ENCODE measurements at places on chromosomes 3 and 15.

DNA sequence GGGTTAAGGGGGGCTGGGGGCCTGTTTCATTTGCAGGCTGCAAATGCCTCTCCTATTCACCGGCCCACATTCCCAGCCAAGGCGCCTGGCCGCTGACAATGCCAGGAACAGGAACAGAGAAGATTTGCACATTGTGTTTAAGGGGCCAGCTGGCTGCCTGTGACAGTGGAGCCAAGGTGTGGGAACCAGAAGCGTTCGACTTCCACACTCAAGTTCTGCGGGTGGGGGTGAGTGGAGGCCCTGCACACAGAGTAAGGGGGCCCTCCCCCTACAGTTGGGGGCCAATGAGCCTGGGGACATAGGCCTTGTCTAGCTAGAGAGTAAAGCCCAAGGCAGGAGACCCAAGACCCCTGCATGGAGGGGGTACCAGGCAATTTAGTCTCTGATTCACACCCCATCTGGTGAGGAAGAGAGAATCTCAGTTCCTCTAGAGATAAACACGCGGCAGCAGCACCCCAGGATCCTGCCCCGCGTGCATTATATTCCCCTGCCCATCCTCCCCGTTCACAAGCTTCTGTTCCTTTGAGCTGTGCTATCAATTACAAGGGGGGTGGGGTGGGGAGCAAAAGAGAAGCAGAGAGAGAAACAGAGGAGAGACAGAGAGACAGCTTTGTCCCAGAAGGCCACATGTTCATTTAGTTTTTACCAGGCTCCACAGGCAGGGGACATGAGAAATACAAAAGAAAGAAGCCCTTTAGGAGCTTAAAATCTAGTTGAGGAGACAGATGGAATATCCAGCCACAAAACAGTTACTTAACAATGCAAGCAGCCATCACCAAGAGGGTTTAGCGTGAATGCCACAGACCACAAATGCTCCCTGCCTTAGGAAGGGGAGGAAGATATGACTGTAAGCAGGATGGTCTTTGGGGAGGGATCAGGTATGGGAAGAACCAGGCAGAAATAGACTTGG lies 9.2 kb downstream of the IGDCC3 start:
- DNase-seq: peak; percentile 67

DNA sequence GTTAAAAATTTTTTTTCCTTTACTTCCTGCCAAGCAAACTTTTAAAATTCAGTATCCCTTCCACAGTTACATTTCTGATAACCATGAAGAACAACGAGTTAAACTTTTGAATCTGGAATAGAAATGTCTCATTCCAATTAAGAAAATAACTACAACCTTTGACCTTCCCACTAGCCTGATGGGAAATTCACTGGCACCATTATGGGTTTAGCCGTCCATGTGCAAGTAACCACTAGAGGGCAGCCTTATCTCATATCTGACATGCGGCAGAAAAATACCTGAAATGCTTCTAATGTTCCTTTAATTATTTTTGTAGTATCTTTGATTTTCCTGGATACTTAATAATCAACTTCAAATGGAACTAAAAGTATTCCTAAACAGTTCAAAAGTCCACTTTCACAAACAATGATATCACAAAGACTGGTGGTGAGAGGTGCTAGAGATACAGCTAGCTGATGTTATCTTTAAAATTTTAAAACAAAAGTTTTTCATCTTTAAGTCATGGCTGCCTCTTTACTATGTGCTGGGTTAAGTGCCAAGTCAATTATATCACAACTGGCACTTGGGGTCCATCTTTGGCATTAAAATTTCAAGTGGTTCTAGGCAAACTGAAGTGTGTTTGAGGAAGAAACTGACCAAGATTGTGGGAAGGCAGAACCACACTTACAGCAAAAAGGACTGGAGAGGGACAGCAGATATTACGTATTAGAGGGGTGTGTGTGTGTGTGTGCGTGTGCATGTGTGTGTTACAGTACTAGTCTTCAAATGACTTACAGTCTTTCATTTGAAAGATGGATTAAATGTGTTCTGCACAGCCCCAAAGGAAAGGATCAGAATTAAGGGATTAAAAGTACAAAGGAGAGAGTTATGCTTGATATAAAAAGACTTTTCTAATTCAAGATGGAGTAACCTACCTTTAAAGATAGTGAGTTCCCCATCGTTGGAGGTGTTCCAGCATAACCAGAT lies 107.1 kb upstream of the ICE2 start:
- DNase-seq: peak; percentile 85

GRCh38 chr3:113952921-113953320 lies 5.1 kb downstream of the ZDHHC23 start:
- no peak for DNase-seq

DNA sequence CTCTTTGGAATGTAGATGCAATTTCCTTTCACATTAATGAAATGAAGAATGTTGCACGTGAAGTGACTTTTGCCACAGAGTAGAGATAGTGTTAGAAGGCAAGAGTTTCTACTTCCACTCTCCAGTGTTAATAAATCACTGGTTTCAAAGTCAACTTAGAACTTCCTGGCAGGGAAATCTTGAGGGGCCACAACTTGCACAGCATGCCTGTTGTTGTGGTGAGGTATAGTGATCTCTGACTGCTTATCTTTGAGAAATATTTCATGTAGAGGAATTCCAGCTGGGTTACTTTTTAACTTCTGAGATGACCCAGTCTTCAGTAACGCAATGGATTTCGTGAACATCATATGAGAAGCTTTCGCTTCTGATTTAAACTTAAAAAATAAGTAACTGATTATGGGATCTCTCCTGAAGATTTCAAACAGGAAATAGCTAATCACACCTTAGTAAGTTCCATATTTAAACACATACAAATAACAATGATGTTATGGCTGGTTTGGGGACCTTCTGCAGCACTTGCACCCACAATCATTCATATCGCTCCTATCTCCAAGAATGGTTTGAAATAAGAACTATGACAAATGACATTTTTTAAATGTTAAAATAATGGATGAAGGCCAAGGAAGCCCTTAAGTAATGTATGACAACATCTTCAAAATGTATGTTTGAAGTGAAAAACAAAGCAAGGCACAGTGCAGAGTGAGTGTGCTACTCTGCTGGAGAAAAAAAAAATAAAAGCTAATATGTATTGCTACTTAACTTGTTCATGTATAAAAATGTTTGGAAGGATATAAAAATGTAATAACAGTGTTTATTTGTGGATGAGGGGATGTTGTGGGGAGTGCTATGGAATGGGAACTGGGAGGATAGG lies 726.5 kb upstream of the NECTIN3 start:
- no peak for DNase-seq

DNA sequence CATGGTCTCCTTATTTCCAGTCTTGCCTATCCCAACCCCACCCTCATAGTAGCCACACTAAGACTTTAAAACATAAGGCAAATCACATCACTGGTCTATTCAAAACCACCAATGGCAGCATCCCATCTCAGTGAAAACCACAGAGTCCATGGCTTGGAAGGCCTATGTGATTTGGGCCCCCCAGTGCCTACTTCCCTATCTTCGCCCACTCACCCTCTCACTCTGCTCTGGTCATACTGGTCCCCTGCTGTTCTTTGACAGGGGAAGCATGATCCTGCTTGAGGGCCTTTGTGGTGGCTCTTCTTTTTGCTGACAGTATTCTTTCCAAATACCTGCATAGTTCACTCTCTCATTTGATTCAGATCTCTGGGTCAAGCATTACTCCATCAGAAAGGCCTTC lies 3.3 kb downstream of the GTF2A2 start:
- DNase-seq: no peak

GRCh38 chr3:110791995-110792686 lies 279.5 kb upstream of the NECTIN3 start:
- peak; percentile 19 for DNase-seq

DNA sequence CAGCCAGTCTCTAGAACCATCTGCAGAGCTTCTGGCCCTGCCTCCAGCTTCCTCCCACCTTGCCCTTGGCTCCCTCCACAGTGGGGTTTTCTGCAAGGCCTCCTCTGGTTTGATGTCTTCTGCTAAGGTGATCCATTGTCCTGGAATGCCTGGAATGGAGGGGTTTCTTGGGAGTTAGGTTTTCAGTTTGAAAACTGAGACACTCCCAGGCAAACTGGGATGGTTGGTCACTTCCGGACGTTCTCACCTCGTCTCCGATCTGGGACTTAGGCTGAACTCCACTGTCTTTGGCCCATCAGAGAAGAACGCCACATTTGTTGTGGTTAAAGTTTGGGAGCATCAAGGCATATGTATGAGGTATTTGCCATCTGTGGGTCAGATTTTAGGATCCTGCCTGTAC lies 77.4 kb upstream of the KLHL25 start:
- DNase-seq: no peak

DNA sequence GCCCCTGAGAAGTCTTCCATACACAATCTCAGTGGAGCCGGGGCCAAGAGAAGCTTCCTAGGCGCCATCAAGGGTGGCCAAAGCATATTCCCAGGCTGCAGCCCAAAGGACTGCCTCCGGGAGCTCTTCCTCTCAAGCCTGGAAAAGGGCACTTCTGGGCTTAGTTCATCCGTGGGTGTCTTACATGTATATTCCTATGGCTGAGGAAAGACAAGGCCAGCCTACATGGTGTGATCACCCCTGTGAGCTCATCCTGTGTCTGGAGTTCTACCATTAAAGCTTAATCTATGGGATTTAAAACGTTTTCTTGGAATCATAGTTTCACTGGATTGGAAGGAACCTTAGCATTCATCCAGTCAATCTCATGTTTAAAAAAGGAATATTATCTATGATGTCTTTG lies 21.9 kb upstream of the TIMP4 start:
- no peak for DNase-seq

DNA sequence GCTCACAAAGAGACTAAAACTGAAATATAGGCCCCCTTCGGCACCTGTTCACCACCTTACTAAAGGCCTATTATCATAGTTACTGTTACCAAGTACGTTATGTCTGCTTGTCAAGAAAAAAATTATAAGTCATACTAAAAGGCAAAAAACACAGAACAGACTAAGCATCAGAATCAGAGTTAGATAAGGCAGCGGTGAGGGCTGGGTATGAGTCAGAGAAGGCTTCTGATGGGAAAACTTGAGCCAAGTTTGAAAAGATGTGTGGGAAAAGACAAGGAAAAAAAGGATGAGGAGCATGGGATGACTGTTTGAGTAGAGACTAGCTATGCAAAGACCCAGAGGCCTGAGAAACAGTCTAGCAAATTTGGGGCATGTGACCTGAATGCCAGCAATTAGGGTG lies 387.2 kb upstream of the SGO1 start:
- DNase-seq: no peak

GRCh38 chr3:186425788-186426730 lies 64.0 kb upstream of the DGKG start:
- no peak for DNase-seq

- DNase-seq: no peak
Measured at GRCh38 chr15:99090011-99090699, 14.7 kb upstream of the SYNM start.

GRCh38 chr3:122427857-122428471 lies 12.1 kb upstream of the WDR5B start:
- DNase-seq: no peak

- no peak for DNase-seq
Measured at GRCh38 chr15:56325186-56325585, 40.0 kb upstream of the TEX9 start.

DNA sequence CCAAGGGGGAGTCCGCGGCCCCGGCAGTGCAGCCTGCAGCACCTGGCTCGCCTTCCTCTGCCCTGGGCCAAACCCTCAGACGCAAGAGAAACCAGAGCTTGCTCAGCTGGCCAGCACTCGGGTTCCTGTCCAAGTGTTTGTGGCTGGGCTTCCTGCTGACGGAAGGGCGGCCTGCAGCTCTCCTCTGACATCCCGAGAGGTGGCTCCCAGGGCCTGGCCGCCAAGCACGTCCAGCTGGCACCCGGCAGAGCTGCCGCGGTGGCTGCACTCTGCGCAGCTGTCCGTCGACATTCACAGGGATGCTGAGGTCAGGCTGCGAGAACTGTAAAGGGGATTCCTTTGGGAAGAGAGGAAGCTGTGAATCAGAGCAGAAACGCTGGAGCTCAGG lies 85.6 kb downstream of the CPN2 start:
- DNase-seq: no peak

- DNase-seq: no peak
Measured at GRCh38 chr3:135891121-135891520, 74.4 kb upstream of the PPP2R3A start.

- DNase-seq: no peak
Measured at GRCh38 chr3:197458179-197458707, 97.5 kb downstream of the BDH1 start.

DNA sequence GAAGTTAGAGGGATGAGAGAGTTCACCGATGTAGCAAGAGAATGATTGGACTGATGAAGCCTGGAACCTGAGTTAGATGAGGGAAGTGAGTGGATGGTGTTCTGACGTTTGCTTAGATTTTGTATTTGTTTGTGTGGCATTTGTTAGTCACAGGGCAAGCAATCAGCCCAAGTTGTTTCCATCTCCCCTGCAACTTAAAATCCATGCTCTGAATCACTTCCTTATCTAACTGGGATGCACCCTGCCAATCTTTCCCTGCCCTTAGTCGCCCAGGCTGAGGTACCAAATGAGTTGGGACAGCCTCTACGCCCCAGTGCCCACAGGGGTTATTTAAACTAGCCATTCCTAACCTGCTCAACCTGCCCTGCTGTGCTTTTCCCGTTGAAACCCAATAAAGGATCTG lies 12.6 kb downstream of the PAQR5 start:
- DNase-seq: no peak

GRCh38 chr3:162933656-162934055 lies 1437.0 kb downstream of the OTOL1 start:
- DNase-seq: no peak

All from NCI-H69 (cell line).